ENCODE measurements at places on chromosomes 2 and 18.

DNA sequence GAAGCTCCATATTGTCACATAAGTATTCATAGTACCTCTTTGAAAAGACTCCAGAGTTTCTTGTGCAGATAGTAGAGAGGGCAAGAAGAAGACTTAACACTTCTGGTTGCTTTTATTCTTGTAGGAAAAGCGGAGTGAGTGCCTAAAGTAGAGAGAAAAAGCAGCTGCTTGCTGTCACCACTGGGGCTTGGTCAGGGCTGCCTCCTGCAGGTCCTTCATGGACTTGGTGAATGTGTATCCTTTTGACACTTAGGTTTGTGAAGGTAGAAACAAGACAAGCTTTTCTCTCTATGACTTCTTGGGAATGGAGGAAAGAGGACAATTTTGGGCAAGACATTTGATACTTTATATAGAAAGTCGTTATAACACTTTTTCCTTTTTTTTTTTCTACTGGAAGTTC is 312.8 kb upstream of the FANCL start:
- no peak for DNase-seq

- no peak for DNase-seq
These were observed 1.9 kb upstream of the SLC1A4 start for GRCh38 chr2:64987001-64987955.

- DNase-seq = no peak
These were observed 1637.7 kb upstream of the LRRTM1 start for GRCh38 chr2:81942136-81942680.

- DNase-seq = no peak
These were observed 41.3 kb downstream of the VPS54 start for GRCh38 chr2:63977904-63978303.

- DNase-seq = no peak
These were observed 499.6 kb upstream of the ACVR2A start for GRCh38 chr2:147345246-147345645.

GRCh38 chr2:221726894-221727513 is 154.9 kb upstream of the EPHA4 start:
- DNase-seq = no peak

DNA sequence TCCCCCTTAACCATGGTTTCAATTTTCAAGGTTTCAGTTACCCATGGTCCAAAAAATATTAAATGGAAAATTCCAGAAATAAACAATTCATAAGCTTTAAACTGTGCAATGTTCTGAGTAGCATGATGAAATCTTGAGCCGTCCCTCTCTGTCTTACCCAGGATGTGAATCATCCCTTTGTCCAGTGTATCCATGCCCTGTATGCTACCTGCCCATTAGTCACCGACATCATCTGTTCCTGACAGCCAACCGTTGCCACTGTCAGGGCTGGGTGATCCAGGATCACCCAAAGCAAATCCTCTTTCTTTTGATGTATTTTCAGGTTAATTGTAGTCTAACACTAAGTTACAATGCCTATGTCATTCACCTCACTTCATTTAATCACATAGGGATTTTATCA is 15.7 kb upstream of the OLA1 start:
- DNase-seq = no peak

DNA sequence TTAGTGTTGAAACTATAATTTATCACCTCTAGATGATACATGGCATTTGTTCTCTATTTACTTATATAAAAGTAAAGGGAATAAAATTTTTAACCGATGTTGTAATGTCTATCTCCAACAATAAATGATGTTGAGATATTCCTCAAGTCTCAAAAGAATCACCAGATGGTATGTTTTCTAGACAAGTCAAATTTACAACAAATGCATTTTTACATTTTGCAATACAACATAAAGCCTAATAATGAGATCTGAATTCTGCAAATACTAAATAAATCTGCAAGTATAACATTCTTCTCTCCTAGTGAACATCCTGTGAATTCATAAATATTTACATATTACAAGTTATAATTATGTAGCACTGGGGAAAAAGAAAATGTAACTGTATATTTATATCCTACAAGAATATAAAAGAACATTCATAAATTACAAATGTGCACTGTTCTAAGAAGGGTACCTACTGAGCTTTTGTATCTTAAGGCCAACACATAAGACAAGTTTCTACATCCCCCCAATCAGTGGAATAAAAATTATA is 1504.4 kb upstream of the ZEB2 start:
- DNase-seq = no peak

DNA sequence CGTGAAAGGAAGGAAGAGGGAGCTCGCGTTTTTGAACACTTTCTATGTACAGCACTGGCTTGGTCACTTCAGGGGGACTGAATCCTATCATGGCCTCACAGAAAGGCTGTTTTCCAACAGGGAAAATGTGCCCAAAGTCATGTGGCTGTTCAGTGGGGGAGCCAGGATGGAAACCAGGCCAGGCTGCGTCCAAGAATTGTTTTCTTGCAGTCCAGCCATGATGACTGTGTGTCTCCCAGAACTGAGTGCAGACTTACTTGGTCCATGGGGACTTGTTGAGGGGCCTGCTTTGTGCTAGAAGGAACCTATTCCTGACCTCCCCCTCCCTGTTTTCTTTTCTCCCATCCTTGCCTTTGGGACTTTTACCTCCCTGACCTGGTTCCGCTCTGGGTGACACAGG is 46.9 kb downstream of the EMILIN2 start:
- DNase-seq = no peak

- DNase-seq = no peak
These were observed 171.6 kb downstream of the PLCL1 start for GRCh38 chr2:197975931-197976519.

- no peak for DNase-seq
These were observed 107.7 kb upstream of the MCFD2 start for GRCh38 chr2:47023332-47023731.

GRCh38 chr2:123502931-123503330 is 522.2 kb upstream of the CNTNAP5 start:
- DNase-seq = no peak

GRCh38 chr18:31064130-31064529 is 21.6 kb upstream of the DSC3 start:
- DNase-seq = no peak

DNA sequence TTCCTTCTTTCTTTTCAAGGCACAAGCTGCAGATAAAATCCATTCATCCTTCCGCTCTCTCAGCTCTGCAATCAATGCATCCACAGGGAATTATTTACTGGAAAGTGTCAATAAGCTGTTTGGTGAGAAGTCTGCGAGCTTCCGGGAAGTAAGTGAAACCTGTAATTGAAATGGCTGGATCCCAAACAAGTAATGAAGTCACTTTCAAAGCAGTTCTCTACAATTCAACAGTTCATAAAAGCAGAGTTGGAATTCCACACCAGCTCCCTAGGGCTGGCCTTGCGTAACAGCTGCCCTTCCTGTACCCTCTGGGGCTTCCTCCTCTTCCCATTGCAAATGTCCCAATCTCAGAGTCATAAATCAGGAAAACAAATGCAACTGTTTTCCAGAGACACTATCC is 9.6 kb downstream of the SERPINB2 start:
- DNase-seq = no peak

GRCh38 chr18:1361936-1362335 is 457.3 kb downstream of the ADCYAP1 start:
- DNase-seq = no peak

- DNase-seq = no peak
These were observed 453 bp downstream of the CABLES1 start for GRCh38 chr18:23135550-23136325.

GRCh38 chr2:58871469-58872142 is 630.5 kb upstream of the FANCL start:
- DNase-seq = no peak

DNA sequence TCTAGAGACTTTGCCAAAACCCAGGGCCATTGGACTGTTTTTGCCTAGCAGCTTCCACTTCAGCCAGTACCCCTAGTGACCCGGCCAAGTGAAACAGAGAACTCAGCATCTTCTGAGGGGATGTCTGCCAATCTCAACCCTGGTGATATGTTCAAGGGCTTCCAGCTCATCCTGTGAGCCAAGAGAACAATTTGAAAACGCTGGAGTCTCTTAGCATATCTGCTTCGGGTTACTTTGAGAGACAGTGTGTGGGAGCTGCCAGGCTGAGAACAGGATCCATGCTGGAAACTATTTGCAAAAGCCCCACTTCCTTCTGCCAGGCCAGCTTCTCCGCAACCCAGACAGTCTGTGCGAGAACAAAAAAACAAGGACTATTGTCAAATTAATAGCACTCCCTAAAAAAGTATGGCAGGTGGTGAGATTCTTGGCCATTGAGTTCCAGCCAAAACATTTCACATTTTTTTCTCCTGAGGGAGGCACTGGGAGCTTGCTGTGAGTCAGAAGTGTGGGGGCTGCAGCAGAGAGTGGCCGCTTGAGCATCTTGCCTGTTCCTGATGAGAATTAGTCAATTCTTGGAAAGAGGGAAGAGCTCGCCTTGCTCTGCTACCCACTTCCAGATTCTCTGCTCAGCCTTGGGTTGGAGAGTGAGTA is 395.6 kb upstream of the TRIB2 start:
- peak; percentile 25 for DNase-seq

DNA sequence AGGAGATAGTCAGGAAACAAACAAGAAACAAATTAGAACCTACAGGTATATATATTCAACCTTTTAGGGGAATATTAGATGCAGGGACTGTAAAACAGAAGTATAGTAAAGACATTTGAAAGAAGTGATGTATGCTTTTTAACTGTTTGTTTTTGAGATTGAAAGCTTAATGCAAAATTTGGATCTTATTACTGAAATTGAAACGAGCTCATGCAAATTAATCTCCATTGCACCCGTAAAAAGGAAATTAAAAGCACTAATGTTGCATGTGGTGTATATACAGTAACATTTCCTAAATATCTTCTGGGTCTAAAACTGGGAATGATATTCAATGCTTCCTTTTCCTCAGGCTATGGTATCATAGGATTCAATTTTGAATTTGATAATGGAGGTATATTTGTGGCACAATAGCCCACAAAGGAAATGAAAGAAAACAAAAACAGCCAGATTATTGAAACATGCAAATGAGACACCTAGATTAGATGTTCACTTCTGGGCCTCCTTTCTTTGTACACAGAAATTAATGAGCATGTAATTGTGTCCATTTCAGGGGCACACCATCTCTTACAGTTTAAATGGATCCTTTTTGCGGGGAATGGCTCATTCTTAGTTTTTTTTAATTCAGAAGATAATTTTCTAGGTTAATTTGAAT is 1.6 kb upstream of the ELOA2 start:
- DNase-seq = no peak

DNA sequence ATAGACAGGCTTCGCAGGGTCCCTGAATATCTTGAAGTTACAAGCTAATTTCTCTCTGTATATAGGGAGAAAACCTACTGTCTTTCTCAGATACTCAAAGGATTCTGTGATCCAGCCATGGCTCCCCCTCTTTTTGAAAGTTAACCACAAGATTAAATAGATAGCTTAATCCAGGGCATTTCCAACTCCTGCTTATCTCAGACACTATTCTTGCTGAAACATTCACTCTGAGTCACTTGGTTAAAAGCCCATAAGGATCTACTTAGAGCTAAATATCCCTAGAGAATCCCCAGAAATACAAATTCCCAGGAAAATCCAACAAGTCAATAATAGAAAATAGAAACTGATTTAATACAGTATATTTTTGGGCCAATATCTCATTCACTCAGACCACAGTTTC is 179.1 kb upstream of the LYPD1 start:
- no peak for DNase-seq

DNA sequence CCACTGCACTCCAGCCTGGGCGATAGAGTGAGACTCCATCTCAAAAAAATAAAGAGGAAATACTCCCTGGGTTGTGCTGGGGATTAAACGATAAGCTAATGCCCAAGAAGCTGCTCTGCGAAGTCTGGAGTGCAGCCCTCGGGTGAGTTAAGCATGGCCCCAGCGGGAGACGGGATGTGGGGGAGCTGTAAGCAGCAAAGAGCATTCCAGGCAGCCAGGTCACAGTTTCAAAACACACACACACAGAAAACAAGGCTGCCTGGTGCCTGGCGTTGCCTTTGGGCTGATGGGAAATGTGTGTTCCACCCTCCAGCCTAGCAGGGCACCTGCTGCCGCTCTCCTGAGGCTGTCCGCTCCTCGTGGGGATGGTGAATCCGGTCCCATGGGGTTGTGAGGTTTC is 24.1 kb downstream of the ODC1 start:
- DNase-seq = no peak

DNA sequence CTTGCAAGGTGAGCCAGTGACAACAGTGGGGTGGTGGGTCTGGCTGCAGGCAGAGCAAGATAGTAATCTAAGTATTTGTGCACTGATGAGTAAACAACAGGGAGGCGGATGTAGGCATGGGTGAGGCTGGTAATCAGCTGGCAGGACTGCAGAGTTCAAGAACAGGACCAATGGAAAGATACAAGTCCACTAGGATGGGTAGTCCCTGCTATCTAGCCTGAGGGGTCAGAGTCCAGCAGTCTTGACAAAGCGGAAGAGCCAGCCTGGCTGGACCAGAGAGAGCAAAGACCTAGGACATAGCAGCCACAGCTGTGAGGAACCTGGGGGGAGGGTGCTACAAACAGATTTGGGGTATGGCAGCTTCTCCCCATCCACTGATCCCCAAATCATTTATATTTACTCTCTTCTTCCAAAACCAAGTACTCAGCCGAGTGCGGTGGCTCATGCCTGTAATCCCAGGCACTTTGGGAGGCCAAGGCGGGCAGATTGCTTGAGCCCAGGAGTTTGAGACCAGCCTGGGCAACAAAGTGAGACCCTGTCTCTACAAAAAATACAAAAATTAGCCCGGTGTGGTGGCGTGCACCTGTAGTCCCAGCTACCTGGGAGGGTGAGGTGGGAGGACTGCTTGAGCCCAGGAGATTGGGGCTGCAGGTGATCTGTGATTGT is 25.9 kb downstream of the VIL1 start:
- DNase-seq = no peak

DNA sequence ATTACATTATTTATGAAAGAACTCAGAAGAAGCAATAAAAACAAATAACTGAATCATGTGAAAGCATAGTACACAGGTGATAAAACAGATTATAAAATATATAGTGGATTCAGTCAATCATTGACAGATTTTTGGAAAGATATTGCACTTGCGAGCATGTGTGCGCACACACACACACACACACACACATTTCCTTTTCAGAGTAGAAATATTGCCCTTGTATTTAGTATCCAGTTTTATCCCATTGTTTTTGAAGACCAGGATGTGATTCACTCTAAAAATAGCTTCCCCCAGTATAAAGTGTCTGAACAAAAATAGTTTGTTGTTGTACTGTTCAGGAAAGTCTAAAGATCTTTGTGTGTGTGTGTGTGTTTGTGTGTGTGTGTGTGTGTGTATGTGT is 145.5 kb downstream of the CALCRL start:
- DNase-seq = no peak

GRCh38 chr2:113218283-113219091 is 44.7 kb downstream of the PSD4 start:
- no peak for DNase-seq

DNA sequence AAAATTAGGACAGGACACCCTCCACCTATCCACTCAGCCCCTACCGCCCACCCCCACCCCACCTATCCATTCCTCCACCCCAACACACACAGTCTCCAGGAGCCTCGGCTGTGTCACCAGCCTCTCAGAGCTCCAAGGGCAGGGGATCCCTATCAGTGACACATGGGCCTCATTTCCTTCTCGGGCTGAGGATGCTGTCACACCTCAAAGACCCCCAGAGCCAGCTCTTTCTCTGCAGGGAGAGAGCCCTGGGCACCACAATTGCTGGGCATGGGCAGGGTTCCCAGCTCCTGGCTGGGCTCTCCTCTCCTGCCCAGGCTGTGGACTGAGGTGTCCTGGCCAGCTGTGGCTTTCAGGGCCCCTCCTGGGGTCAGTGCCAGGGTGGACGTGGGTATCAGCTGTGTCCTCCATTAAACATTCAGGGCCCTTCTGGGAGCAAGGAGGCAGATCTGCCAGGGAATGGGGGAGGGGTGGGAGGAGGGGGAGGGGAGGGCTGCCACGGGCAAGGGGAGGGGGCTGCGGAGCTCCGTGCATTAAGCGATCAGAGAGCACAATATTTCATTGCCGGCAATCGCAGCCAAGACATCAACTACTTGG is 14.3 kb upstream of the ECEL1 start:
- no peak for DNase-seq
